ENCODE measurements at places on chromosomes 13 and 19.

- no peak for DNase-seq
Measured at GRCh38 chr13:44221657-44222056, 152.0 kb upstream of the SERP2 start.

- DNase-seq = no peak
Measured at GRCh38 chr13:114311387-114311786, 2.9 kb upstream of the CHAMP1 start.

DNA sequence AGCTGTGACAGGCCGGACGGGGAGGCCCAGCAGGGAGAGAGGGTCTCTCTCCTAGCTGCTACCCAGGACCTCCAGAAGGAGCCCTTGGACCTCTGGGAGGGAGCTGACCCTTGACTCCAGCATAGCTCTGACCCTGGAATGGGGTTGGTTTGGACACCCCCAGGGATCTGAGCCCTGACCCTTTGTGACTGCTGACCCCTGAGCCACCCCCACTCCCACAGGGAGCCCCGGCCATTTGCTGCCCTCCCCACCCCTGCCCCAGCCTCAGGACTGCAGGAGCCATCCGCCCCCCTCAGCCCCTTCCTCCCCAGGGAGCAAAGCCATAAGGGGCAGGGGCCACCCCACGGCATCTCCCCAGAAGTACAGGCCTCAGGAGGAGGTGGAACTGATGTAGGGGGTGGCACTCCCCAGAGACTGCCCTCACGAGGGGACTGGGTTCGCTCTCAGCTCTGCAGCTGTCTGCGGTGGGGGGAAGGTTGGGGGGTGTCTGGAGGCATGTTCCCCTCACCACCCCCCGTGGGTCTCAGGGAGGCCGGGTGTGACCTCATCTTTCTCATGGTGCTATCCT is 7.0 kb downstream of the COX6B2 start:
- DNase-seq = no peak

DNA sequence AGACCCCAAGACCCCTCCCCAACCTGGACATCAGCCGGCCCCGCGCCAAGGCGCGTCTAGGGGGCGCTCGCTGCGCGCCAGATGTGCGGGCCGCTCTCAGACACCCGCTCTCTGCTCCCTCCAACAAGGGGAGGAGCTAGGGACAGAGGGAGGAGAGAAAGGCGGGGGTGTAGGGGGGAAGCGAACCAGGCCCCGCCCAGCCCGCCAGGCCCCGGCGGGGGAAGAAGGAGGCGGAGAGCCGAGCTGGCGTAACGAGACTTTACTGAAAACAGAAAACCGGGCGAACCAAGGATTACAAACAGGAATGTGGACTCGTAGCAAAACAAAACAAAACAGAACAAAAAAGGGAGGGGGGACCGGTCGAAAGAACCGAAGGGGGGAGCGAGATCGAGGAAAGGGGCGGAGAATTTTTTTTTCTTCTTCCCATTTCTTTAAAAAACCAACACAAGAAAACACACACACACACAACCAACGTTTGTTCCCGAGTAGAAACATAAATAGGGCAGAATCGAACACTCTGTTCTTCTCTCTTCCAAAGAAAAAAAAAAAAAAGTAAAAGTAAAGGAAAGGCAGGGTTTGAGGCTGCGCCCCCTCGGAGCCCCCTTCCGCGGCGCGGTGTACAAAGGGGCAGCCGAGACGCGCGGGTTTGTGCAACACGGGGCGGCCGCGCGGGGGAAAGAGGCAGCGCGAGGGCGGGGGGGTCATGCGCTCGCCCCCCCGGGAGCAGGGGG is 1.7 kb downstream of the JUND start:
- peak; percentile 82 for DNase-seq

GRCh38 chr19:13163609-13164342 is 13.6 kb downstream of the IER2 start:
- DNase-seq = peak; percentile 76

DNA sequence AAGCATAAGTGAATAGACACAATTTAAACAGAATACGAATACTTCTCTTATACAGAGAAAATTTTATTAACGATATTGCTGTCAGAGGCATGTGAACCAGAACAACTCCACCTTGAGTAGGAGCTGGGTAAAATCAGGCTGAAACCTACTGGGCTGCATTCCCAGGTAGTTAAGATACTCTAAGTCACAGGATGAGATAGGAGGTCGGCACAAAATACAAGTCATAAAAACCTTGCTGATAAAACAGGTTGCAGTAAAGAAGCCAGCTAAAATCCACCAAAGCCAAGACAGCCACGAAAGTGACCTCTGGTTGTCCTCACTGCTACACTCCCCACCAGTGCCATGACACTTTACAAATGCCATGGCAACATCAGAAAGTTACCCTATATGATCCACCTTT is 49.2 kb upstream of the TRPC4 start:
- no peak for DNase-seq

DNA sequence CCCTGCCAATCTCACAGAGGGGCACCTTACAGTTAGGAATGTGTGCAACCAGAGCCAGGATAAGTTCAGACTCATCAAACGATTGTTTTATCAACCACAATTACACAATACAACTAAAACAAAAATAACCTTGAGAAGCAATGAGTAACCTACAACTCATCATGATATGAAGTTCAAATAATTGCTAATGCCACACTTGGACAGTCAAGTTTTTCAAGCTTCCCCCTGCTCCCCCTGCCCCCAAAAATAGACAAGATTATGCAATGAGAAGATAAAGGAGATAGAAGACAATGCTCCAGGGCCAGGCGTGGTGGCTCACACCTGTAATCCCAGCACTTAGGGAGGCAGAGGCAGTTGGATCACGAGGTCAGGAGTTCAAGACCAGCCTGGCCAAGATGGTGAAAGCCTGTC is 13.6 kb upstream of the KPNA3 start:
- no peak for DNase-seq

GRCh38 chr13:104043184-104043583 is 977.0 kb upstream of the SLC10A2 start:
- DNase-seq = no peak

- no peak for DNase-seq
Measured at GRCh38 chr13:72875233-72875632, 93.3 kb downstream of the PIBF1 start.

GRCh38 chr13:20441879-20442278 is 83.8 kb downstream of the CRYL1 start:
- DNase-seq = no peak

- DNase-seq = no peak
Measured at GRCh38 chr19:51128227-51128626, 3.5 kb downstream of the SIGLEC9 start.

GRCh38 chr13:47158593-47158992 is 261.7 kb upstream of the HTR2A start:
- no peak for DNase-seq

GRCh38 chr19:3284759-3285646 is 60.5 kb downstream of the CELF5 start:
- peak; percentile 56 for DNase-seq

GRCh38 chr13:77459592-77459991 is 75.9 kb upstream of the SCEL start:
- DNase-seq = no peak

DNA sequence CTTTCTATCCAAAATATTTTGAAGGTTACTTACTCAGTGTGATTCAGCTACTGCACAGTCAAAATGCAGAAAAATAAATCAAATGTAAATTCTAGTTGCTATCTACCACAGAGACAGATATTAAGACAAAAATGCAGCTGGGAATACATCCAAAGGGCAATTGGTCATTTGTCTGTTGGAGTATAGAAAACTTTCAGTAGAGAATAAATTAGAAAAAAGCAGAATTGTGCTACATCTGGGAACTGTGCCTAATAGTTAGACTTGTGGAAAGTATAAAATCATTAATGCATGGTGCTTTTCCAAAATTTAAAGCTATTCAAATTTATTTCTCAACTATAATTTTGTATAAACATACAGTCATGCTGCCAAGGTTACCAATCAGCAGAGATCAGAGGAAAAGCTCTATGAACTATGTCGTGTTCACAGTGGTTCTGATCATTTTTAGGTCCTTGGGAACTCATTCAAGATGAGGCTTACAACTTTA is 1635.8 kb downstream of the PCDH9 start:
- DNase-seq = no peak

DNA sequence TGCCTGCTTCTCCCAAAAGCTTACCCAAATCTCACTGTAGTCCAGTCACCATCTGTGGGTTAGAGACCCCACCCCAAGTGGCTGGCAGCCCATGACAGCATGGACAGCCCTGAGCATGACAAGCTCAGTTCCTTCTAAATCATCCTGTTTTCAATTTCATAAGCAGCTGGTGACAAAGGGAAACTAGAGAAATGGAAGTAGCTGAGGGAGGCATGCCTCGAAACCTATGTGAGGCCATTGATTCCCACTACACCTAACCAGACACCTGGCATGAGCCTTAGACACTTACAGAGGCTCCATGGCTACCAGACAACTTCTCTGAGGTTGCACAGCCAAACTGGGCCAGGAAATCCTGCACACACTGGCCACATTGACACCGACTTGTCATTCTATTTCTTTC is 56.2 kb downstream of the ABCC4 start:
- DNase-seq = no peak

GRCh38 chr19:2394054-2394441 is 33.3 kb downstream of the TIMM13 start:
- DNase-seq = no peak

- no peak for DNase-seq
Measured at GRCh38 chr19:23222998-23223652, 27.1 kb downstream of the ZNF724 start.

DNA sequence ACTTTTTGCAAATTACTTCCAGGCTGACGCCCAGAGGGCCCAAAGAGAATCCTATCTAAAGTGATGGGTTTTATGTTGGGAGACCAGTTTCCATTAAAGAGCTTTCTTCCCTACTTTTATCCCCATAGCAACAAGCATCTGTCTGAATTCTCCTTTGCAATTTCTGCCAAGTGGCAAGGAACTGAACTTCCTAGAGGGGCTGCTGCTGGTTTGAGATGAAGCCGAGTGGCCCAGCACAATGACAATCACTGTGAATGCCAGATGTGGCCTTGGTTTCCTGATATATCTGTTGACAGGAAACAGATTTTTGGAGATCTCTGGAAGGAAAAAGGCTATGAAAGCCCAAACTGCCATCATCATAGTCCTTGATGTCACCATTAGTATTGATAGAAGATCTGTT is 198.6 kb downstream of the OXGR1 start:
- DNase-seq = no peak

- DNase-seq = no peak
Measured at GRCh38 chr13:41565216-41565615, 107.9 kb downstream of the RGCC start.

DNA sequence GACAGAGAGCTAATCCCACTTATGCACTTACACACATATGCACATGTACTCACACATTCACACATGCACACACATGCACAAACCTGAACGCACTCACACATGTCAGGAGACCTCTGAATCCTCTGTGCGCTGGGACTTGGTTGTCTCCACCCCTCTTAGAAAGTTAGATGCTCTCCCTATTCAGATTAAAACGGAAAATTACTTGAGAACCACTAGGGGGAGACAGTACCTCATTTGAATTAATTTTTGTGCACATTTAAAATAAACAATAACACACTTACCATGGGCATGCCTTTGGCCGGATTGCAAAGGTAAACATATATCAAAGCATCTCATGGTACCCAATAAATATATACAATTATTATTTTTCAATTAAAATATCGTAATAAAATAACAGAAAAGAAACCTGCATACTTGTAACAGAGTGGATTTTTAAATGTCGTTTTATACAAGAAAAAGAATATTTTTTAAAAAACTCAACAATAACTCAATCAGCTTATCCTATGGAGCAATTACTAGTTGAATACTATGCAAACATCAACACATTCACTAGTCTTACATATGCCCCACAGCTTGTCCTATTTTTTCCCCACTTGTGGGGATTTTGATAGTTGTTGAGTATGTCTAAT is 9.5 kb upstream of the LILRB4 start:
- no peak for DNase-seq

DNA sequence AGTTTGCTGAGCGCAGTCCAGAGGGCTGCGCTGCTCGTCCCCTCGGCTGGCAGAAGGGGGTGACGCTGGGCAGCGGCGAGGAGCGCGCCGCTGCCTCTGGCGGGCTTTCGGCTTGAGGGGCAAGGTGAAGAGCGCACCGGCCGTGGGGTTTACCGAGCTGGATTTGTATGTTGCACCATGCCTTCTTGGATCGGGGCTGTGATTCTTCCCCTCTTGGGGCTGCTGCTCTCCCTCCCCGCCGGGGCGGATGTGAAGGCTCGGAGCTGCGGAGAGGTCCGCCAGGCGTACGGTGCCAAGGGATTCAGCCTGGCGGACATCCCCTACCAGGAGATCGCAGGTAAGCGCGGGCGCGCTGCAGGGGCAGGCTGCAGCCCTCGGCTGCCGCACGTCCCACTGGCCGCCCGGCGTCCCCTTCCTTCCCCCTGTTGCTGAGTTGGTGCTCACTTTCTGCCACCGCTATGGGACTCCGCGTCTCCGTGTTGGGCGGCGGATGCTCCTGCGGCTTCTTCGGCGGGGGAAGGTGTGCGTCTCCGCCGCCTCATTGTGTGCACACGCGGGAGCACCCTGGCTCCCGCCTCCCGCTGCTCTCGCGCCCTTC is 772 bp downstream of the GPC6 start:
- no peak for DNase-seq

DNA sequence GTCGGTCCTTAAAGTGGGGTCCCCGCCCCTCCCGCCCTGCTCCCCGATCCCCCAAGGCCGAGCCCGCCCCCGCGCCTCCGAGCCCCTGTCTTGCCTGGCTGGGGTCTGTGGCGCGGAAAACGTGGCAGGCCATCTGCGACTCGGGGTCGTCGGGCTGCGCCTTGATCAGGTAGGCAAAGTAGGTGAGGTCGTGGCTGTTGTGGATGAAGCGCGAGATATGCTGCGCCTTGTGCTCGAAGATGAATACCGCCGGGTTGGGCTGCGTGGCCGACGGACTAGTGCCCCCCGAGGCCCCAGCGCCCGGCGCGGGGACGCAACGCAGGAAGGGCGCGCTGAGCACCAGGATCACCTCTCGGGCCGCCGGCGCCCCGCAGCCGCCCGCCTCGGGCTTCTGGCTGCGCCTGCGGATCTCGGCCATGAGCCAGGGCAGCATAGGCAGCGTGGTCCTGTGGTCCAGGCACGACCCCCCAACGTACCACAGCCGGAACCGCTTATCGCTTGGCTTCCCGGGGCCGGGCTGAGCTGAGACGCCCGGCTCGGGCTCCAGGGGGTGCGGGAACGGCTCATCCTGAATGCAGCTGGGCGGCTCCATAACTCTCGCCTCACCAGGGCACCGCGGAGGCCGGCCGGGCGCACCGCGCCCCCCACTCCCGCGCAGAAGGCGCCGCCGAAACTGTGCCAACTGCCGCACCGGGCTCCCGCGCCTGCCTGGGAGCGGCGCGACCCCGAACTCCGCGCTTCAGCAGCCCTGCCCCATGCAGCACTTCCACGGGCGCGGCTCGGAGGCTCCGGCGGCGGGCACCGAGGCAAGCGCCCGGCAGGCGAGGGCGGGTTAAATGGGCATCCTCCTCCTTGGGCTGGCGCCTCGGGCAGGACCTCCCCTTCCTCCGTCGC is 546 bp downstream of the TBC1D4 start:
- DNase-seq = peak; percentile 21

Measured in stimulated activated effector memory CD8-positive, alpha-beta T cell treated with anti-CD3 and anti-CD28 coated beads, Interleukin-12 subunit alpha, Interleukin-12 subunit beta, amount 100 ng/mL, for 72 hours (primary cell).